ENCODE measurements at places on chromosomes 4 and X.

- DNase-seq: peak; percentile 55
These were observed 5.6 kb upstream of the PCDH7 start for GRCh38 chr4:30714408-30715031.

DNA sequence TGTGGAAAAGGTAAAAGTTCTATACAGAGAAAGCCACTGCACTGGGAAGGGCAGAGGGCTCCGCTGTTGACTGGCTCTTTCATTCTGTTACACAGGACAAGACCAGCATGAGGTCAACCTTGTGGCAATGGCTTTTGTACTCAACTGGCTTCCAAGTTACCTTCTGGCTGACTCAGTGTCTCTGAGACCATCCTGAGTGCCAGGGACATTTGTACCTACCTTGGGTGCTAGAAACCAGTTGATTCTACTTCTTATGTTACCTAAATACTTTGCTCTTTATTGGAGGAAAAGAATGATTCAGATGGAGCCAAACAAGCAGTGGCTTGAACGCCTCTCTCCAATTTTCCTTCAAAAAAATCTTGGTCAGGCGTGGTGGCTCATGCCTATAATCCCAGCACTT lies 123.2 kb downstream of the RBM47 start:
- no peak for DNase-seq

- no peak for DNase-seq
These were observed 624 bp downstream of the BEX5 start for GRCh38 chrX:102154900-102155805.

DNA sequence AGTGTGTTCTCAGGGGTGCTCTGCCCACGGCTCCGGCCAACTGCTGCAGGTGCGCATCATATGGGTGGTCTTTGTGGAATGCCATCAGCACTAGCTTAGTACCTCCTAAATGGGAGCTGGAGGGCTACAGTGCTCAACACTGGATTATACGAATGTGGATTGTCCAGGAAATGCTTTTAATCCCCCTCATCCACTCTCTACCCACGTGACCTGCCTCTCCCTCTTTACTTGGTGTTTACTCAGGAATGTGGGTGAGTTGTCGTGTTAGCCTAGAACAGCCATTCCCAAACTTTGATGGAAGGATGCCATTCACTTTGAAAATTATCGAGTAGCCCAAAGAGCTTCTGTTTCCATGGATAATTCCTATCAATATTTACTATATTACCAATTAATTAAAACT lies 150.8 kb downstream of the PTTG2 start:
- DNase-seq: no peak

GRCh38 chrX:78314561-78314960 lies 12.8 kb downstream of the CYSLTR1 start:
- DNase-seq: no peak

GRCh38 chrX:30340753-30341152 lies 31.6 kb upstream of the NR0B1 start:
- DNase-seq: no peak

DNA sequence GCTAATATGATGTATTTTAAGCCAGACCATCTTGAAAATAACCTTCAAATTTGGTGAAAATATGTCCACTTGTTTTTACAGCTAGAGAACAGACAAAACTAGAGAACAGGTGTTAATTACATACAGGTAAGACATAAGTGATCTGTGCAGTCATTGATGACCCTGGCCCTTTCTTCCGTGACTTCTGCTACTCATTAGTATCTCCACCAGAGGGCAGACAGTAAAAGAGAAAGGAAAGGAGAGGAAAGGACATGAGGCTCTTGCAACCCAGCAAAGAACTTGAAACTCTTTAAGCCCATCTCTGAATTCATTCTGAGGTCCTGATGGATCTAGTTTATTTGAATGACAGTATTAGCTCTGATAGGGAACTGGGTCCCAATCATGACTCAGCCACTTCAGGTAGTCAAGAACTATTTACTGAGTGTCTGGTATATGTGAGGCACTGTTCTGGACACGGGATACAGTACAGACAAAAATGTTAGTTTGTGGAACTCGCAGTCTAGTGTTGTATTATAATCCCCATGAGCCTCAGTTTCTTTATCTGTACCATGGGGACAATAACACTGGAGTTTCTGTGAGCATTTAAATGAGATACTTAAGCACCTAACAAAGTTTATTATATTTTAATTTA lies 121.0 kb upstream of the TEX13D start:
- peak; percentile 30 for DNase-seq

DNA sequence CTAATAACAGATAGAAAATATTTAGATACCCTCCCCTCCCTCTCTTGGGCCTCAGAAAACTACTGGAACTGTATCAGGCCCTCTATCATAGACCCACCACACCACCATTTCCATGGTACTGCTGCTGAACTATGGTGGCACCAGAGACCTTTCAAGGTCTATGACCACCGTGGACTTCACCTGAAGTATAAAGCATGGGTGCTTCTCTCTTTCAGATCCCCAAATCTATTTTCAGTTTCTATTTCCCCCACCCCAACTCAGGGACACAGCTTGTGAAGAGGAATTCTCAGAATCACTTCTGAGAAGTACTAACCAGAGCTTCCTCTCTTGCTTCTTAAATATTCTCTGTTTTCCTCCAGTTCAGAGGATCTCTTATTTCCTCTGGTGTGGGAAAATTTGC lies 840.8 kb upstream of the HTR2C start:
- DNase-seq: no peak

- DNase-seq: no peak
These were observed 7.3 kb downstream of the GRPEL1 start for GRCh38 chr4:7060346-7061150.

DNA sequence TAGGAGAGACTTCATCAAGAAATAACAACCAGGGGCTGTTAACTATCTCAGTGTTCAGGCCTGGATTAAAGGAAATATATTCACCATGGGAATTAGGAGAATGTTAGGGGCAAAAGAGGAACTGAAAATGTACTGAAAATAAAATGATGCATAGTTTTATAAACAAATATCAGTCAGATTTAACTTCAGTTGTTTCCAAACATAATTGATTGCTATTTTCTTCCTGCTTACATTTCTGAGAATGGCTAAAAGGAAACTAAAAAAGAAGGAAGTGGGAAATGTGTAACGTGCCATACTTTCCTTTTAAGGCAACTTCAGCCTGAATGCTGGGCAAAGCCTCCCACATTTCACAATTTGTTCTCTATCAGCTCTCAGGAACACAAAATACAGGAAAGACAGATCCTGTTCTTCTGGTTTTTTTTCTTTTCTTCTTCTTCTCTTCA lies 178.1 kb downstream of the MAML3 start:
- peak; percentile 65 for DNase-seq

- DNase-seq: peak; percentile 54
These were observed 58.0 kb upstream of the FRMPD4 start for GRCh38 chrX:12080265-12080664.

DNA sequence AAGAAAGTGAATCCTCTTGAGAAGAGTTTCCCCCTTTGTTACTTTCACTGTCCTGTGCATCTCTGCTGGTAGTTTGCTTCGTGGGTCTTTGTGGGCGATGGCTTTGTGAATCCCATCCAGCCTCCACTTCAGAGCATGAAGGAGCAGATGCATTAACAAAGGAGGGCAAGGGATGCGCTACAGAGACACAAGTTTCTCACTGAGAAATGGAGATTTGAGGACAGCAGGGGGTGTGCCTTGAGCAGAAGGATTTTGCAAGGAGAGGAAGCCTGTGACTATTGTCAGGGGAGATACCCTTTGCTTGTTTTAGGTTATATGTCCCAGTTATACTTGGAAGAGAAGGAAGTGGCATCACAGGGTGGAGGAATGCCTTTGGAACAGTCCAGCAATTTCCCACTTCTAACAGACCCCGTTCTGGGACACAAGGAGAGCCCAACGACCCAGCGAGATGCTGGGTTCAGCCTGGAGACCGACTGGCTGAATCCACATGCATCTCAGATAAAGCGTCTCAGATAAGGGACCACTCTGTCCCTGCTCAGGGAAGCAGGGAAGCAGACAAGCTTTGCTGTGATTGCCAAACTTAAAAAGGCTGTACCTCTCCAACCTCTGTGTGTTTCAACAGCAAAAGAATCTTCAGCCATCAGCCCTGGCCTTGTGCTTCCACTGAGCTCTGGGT lies 314.6 kb upstream of the GATB start:
- DNase-seq: no peak

GRCh38 chrX:39158801-39159657 lies 357.8 kb downstream of the MID1IP1 start:
- peak; percentile 9 for DNase-seq

- no peak for DNase-seq
These were observed 7.0 kb downstream of the TMSB4X start for GRCh38 chrX:12981880-12982279.

DNA sequence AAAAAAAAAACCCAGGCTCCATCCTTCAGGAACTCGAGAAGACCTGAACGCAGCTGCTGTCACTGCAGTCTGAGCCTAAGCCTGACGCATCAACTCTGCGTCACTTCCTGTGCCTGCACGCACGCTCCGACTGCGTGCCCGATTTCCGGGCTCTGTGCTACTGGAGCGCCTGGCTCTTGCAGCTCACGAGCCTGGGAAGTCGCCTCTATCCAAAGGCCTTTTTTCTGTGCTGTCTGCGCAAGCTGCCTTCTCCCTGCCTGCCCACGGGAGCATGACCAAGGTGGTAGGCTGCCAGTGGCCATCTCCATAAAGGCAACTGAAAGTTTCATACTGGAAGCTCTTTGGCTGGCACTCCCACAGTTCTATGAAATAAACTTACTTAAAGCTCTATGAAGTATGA lies 9.9 kb upstream of the GASK1B start:
- no peak for DNase-seq

All from fibroblast of mammary gland (primary cell).